ENCODE measurements at places on chromosomes 5 and 9. TPM values are rescaled to one million over a fixed set of nuclear protein-coding genes. Genes with fewer than 3 reads are reported as not detected.

- no peak for DNase-seq
These were observed 23.5 kb upstream of the PHF2 start for GRCh38 chr9:93552923-93553322.

GRCh38 chr9:106964329-106964728, 101.4 kb downstream of the ZNF462 start:
- no peak for DNase-seq

DNA sequence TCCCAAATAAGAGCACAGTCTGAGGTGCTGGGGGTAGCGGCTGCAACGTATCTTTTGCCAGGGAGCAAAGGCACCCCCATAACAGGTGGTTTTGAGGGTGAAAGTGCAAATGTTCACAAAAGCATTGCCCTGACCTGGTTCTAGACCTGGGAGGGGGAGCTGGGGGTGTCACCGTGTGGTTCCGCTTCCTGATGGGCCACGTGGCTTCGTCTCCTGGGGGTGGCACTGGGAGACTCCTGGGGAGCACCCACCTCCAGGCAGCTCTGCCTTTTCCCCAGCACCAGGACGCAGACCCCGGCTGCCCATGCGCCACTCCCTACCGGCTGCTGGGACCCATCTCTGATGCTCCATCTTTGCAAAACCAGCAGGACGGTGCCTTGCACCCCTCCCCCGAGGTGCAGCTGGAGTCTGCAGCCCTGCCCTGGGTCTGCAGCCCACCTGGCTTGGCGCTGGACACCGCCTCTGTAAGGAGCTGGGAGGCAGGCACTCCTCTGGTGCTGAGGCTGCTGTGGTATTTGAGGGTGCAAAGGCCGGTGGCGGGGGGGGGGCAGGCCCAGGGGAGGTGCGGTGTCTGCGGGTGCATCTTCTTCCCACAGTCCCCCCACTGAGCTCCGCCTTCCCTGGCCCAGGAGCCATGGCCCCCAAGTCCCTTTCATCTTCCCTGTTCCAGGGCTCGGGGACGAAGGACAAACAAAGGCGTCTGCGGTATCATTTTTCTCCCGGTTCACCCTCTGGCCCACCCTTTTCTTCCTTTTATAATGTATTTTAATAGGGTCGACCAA, 29.8 kb upstream of the RXRA start:
- no peak for DNase-seq

- DNase-seq: no peak
These were observed 116.3 kb upstream of the SLC25A48 start for GRCh38 chr5:135718151-135718550.

GRCh38 chr5:112720576-112720975, 17.1 kb upstream of the APC start:
- DNase-seq: no peak

DNA sequence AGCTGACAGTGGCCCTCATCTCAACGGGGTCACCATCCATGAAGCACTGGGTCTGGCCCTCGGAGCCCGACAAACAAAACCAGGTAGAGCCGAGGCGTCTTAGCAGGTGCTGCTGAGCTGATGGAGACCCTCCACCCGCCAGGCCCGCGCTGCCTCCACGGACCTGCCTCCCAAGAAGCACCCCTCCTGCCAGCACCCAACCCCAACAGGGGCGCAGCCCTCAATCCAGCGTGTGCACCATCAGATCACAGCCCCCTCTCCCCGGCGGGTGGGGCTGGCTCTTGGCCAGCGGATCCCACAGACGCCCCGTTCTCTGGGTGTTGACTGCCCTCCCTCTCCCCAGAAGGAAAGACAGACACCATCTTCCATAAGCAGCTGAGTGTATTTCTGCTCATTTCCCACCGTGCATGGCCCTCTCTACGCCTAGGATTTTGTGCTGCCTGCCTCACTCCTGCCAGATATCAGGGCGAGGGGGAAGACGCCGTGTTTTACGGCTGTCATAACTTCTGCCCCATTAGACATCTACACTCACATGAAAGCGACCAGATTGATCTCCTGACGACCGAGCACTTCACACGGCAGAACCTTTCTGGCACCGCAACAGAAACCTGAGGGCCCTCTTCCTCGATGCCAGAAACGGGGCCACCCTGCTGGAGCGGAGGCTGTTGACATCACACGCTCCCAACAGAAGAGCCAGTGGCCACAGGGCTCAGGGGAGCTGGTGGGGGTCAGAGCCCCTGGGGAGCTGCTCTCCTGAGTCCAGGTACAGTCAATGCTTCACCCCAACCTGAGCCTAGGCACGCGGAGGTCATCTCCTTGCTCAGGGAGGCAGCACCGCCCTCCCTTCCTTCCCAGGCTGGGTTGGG, 12.4 kb downstream of the NACC2 start:
- DNase-seq: no peak

DNA sequence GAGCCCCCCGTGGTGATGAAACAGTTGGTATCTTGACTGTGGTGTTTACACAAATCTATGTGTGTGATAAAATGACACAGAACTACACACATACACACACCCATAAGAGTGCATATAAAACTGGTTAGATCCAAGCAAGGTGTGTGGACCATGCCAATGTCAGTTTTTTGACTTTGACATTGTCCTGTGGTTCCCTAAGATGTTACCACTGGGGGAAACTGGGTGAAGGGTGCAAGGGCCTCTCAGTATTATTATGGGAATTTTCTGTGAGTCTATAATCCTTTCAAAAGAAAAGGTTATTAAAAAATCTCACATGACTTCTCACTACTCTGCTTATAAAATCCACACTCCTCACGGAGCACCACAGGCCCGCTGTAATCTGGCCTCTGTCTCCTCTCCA, 13.4 kb upstream of the KCNIP1 start:
- no peak for DNase-seq

DNA sequence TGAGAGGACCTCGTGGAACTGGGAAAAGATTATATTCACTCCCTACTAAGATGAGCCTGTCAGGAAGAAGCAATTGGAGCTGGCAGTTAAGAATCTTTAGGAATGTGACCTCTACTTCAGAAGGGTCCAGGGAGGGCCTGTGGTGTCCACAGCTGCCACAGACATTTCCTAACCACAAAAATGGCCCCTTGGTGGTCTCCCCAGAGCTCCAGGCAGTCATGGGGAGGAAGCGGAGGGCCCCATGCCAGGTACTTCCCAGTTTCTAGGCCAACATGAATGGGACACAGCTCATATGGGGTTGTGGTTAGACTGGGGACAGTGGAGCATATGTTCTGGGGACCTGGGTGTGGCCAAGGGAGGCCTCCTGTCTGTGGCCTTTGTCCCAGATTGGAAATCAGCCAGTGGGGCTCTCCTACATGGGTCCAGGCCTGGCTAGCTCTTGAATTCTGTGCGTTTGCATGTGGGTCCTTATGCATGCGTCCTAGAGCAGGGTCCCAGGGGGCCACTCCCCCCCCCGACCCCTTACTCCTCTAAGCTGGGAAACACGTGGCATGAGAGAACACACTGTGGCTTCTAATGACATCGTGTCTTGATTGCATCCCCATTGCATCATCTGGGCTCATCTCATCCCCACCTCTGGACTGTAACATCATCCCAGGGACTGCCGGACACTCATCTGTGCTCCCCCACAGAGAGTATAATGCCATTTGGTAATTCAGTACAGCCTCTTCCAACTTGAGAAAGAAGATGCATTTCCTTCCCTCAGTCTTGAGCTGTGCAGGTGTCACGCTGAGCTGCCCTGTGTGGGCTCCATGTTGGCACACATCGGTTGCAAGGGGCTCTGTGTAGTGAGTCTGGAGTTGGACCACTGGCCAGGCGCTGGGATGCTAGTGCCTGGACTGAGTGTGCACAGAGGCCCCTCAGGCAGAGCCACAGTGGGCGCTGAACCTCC, 31.3 kb downstream of the IRF1 start:
- DNase-seq: no peak

DNA sequence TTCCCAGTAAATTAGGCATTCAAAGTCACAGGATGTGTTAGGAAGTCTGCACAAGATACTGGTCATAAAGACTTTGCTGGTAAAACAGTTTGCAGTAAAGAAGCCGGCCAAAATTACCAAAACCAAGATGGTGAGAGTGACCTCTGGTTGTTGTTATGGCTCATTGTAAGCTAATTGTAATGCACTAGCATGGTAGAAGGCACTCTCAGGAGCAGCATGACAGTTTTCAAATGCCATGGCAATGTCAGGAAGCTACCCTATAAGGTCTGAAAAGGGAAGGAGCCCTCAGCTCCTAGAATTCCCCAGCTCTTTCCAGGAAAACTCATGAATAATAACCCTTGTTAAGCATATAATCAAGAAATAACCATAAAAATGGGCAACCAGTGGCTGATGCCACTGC, 64.3 kb upstream of the TNC start:
- DNase-seq: no peak

DNA sequence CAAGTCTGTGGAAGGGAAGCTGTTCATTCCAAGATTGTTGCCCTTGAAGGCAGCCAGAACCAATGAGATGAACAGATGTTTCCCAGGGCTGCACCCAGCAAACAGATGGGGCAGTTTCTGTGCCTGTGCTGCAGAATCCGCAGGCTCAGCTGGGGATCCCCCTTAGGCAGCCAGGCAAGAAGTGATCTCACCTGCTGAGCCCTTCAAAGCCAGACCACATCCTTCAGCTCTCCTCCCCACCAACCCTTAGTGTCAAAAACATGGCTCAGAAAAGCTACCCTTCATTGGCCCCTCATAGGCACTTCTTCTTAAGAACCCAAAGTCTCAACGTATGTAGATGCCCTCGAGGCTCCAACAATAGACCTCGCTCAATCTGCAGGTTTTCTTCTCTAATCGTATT, 626.7 kb downstream of the CCDC171 start:
- no peak for DNase-seq

DNA sequence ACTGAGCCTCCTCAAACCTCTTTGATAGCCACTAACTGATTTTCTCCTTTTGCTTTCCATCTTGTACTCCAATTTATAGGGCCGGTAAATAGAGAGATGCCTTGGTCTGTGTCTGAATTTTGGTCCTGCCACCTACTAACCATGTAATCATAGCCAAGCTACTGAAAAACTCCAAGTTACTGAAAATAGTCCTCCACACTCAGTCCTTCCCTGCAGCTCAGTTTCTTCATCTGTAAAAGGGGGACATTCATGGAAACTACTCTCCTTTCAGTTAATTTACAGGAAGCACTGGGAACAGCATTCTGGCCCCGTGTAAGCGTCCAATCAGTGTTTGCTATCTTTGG, 30.0 kb upstream of the TGFBR1 start:
- no peak for DNase-seq

GRCh38 chr5:170863646-170864045, 1.8 kb downstream of the RANBP17 start:
- no peak for DNase-seq

DNA sequence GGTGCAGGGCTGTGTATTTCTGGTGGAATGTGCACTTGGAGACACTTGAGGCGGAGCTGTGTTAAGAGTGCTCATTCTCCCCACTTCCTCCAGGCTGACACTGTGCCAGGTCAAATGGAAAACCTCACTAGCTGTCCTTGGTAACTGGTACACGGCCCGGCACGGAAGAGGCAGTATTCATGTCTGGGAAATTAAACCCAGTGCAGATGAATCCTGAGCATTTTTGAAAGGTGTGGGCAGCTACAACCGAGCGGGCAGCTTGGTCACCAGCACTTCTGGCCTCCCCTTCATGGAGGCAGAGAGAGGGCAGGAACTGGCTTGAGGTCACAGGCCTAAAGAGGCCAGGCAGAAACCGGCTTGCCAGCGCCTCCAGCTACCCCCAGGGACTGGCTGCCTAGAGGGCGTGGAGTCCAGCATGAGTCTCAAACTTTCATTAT, 1.6 kb downstream of the CLPTM1L start:
- no peak for DNase-seq

- no peak for DNase-seq
These were observed 31.2 kb downstream of the AMBP start for GRCh38 chr9:114046875-114047274.

GRCh38 chr9:84514421-84514820, 155.1 kb upstream of the NTRK2 start:
- DNase-seq: no peak

- no peak for DNase-seq
These were observed 88.9 kb downstream of the EBF1 start for GRCh38 chr5:159010661-159011442.

GRCh38 chr9:106111039-106111730, 416.8 kb downstream of the TMEM38B start:
- no peak for DNase-seq

DNA sequence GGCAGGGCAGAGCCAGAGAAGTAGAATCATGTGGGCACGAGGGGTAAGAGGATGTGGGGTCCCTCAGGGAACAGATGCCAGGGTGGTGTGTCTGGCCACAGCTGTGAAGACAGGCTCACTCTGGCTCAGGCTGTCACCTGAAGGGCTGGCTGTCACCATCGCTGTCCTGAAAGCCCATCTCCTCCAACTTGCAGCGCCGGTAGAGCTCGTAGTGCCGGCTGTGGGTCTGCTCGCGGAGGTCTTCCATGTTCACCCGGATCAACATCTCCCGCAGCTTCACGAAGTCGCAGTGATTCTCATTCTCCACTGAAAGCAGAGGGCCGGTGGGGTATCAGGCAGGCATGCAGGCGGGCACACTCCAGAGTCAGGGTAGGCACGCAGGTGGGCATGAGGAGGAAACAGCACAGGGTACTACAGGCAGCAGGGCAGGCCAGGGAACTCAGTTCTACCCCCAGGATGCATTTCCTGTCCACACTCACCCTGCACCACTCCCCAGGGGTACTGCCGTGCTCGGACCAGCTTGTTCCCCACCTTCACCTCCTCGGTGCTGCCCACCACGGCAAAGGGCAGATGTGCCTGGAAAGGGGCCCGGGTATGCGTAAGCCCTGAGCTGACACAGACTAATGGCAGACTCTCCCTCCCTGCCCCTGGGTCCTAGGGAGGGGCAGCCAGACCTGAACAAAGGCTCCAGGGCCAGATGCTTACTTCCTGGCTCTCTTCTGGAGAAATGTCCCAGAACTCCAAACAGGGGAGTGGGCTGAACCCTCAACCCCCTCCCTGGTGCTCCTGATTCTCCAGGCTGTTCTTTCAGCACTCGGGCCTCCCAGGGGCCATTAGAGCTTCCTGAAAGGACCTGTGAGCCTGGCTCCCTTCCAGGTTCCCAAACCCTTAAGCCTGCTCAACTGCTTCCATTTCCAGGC, 14.4 kb downstream of the CCNI2 start:
- DNase-seq: no peak

DNA sequence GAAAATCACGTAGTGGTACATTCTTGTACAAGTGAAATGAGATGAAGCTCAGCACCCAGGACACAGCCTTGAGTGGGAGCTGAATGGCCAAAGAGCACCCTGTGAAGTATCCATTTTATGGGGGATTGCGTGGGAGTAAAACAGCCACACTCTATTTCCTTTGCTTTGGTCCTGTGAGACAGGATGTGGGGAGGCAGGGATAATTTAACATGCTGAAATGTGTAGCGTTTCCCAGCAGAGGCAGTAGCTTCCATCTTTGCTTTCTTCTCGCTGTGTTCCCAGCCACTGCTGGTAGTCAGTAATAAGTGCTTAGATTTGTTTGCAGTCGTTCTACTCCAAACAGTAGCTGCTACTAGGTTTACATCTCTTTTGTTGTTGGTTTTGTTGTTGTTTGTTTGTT, 4.4 kb downstream of the IL31RA start:
- no peak for DNase-seq

- DNase-seq: no peak
These were observed 118.7 kb downstream of the TENT4A start for GRCh38 chr5:6831678-6832671.

GRCh38 chr9:109346904-109347303, 26.0 kb upstream of the EPB41L4B start:
- DNase-seq: no peak

Gene NTRK2
- total RNA-seq: 4.7 TPM

Gene FAM221B
- total RNA-seq: not detected

Gene CDX1
- 0.31 TPM for total RNA-seq

Gene LCN9
- 0.57 TPM for total RNA-seq

Gene OLFML2A
- total RNA-seq: 2.2 TPM

Gene NDUFS4
- 62.7 TPM for total RNA-seq

Gene ORM2
- total RNA-seq: 3.2 TPM

Gene TRIM36
- 9.4 TPM for total RNA-seq

Gene DDX46
- total RNA-seq: 72.3 TPM

Gene DEPDC1B
- total RNA-seq: 38.5 TPM

Gene INSL4
- total RNA-seq: not detected
